Activated CD8-positive, alpha-beta T cell treated with anti-CD3 and anti-CD28 coated beads for 36 hours (primary cell): ENCODE measurements at places on chromosomes 16 and 17.

DNA sequence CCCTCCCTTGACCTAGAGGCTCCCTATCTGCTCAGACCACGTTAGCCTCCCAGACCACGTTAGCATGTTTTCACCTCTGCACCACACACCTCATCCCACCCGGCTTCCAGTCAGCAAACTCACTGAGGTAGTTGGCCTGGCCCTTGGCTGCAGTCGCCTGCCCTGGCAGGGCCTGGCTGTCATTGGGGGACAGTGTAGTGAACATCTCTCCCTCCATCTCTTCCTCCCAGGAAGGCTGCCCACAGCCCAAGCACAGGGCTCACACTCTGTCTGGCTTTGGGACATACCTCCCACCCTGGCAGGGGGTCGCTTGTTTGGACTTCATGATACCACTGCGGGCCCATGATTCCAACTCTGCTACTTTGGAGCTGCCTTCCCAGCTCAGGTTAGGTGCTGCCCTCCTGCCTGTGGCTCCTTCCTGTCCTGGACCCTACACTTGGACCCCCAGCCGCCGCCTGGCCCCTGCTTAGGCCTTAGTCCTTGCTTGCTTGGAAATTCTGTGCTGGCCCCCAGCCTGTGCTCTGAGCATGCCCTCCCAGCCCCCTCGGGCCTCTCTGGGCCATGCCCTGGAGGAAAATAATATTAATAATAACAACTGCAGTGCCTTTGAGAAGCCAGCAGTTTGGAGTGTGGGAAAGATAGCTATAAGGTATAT is 167.7 kb downstream of the COPRS start:
- no peak for DNase-seq
- no peaks in the 10 kb centered on the region for H3K36me3 ChIP-seq
- no peaks in the 10 kb centered on the region for H3K4me1 ChIP-seq
- H3K27me3 ChIP-seq, result no peaks in the 10 kb centered on the region
- no peak overlapping the region for H3K4me3 ChIP-seq
- H3K27ac ChIP-seq, result no peak overlapping the region

GRCh38 chr17:3926860-3927627 is 10.8 kb upstream of the P2RX1 start:
- no peak overlapping the region for H3K4me3 ChIP-seq
- H3K4me1 ChIP-seq, result no peaks in the 10 kb centered on the region
- no peak overlapping the region for H3K27ac ChIP-seq
- DNase-seq, result no peak
- peaks cover 13% of the 10 kb centered on the region for H3K36me3 ChIP-seq
- H3K27me3 ChIP-seq, result no peaks in the 10 kb centered on the region

GRCh38 chr17:39599665-39600231 is 8.0 kb downstream of the NEUROD2 start:
- H3K4me3 ChIP-seq, result no peak overlapping the region
- H3K27ac ChIP-seq, result no peak overlapping the region
- DNase-seq, result no peak
- H3K36me3 ChIP-seq, result no peaks in the 10 kb centered on the region
- peaks cover 86% of the 10 kb centered on the region for H3K27me3 ChIP-seq
- H3K4me1 ChIP-seq, result peaks cover 23% of the 10 kb centered on the region

- no peaks in the 10 kb centered on the region for H3K36me3 ChIP-seq
- peaks cover 15% of the 10 kb centered on the region for H3K4me1 ChIP-seq
- DNase-seq, result peak; percentile 43
- peak within 1 kb of the TSS; percentile 5 for H3K27ac ChIP-seq
- H3K27me3 ChIP-seq, result peaks cover 25% of the 10 kb centered on the region
These were observed at the start of gene RIPOR1 for GRCh38 chr16:67528222-67528869. RIPOR1 (plus strand) TSS chr16:67528829; CDS start chr16:67538447, 9,618 bp downstream.

DNA sequence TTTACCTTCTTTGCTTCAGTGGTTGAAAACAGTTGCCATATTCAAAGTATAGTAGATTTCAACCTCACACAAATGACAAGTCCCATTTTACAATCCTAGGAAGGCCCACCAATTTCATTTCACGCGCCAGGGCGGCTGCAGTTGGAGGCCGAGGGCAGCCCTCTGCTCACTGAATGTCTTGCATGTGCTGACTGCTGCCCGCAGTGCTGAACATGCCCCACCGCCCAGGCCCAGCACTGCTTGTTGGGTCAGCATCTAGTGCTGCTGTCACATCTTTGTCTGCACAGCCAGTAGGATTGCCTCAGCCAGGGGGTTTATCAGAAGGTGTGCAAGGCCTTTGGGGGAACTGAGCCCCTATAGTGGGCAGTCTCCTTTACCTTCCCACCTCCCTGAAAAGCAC is 11.5 kb downstream of the SMCR8 start:
- no peak for DNase-seq
- H3K4me3 ChIP-seq, result no peak overlapping the region
- H3K27ac ChIP-seq, result peak overlapping the region; percentile 9
- peaks cover 15% of the 10 kb centered on the region for H3K36me3 ChIP-seq
- peaks cover 15% of the 10 kb centered on the region for H3K4me1 ChIP-seq
- H3K27me3 ChIP-seq, result no peaks in the 10 kb centered on the region

- DNase-seq, result no peak
- H3K4me3 ChIP-seq, result no peak overlapping the region
These were observed 15.5 kb upstream of the TMEM94 start for GRCh38 chr17:75440738-75441448.

GRCh38 chr16:82852388-82853008 is 225.7 kb downstream of the CDH13 start:
- H3K4me3 ChIP-seq, result no peak overlapping the region
- no peak for DNase-seq
- H3K36me3 ChIP-seq, result no peaks in the 10 kb centered on the region
- no peak overlapping the region for H3K27ac ChIP-seq
- no peaks in the 10 kb centered on the region for H3K4me1 ChIP-seq

- peaks cover 30% of the 10 kb centered on the region for H3K36me3 ChIP-seq
- peak; percentile 61 for DNase-seq
- peaks cover 7% of the 10 kb centered on the region for H3K27me3 ChIP-seq
These were observed 34.0 kb downstream of the NEUROD2 start for GRCh38 chr17:39573447-39574298.
